Mucosa of gallbladder (tissue), 1 donor: ENCODE measurements at places on chromosomes 7 and 10. TPM values are rescaled to one million over a fixed set of nuclear protein-coding genes. Genes with fewer than 3 reads are reported as not detected.

Gene DKK1
- 9.3 TPM for total RNA-seq

DNA sequence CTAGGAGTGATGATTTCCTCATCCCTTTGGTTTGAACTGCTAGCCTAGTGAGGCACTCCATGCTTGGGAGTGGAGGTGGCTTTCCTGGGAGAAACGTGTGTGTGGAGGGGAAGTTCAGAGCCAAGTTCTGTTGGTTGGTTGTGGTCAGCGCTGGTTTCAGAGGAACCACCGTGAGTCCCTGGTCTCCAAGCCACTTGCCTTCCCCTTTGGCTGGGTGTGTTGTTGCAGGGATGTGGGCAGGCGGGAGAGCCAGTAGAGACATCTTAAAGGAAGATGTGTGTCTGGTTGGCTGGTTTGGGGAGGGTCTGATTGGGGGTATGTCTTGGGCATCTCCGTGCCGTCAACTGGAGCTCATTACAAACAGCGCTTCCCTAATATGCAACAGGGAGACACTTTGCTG lies 130.8 kb upstream of the TCF7L2 start:
- DNase-seq, result no peak

GRCh38 chr7:103068414-103069403 lies 5.9 kb downstream of the FBXL13 start:
- no peak for DNase-seq

DNA sequence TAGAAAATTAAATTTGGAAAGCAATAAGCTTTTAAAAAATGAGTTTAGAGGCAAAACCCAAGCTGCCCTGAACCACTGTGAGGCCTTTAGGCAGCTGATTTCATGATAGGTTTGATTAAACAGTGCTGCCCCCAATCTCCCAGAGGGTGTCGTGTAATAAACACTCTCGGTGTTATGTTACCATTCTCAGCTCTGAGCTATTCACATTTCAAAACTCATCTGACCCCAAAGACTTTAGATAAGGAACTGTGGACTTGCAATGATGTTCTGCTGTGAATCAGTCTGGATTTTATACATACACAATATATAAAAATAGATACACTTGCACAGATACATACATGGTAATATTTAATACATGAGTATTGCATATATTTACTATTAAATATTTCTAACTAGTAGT lies 120.4 kb downstream of the MALRD1 start:
- no peak for DNase-seq
